ENCODE measurements at places on chromosomes 12 and 14.
A peak's percentile ranks its signal among the peaks of the same experiment; 100 is the strongest.

DNA sequence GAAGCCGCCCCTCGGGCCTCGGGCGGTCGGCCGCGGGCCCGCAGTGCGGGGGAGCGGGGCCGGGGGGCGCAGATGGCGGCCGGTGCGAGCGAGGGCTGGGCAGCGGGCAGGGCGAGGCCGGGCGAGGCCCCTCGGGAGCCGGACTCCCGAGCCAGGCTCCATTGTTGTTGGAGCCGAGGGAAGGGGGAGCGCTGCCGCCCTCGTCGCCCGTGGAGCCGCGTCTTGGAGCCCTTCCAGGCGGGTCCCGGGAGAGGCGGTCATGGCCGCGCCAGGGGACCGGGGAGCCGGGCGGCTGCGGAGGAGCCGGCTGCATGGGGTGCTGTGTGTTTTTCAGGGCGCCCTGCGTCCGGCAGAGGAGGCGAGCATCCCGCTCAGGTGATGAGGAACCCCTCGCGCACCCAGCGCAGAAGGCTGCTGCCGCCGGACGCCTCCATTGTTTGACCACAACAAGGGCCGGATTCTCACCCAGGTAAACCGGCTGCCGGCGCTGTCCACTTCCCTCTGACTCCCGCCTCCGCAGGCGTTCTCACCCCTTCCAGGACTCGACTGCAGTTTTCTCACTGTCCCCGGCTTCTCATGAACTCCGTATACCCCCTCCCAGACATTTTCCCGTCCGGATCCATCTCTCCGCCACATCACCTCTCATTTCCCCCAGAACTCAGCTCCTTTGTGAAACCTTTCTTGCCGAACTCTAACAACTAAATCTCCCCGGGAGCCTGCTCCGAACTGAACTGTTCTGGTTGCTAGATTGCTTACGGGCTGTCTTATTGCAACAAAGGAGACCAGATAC, 732 bp downstream of the ZNF664 start:
- no peak for DNase-seq

GRCh38 chr14:26067786-26068459, 529.9 kb downstream of the NOVA1 start:
- no peak for DNase-seq

- DNase-seq, result no peak
Observed at GRCh38 chr14:34036319-34036766, 85.5 kb upstream of the EGLN3 start.

- no peak for DNase-seq
Observed at GRCh38 chr12:111412830-111413441, 7.2 kb downstream of the SH2B3 start.

GRCh38 chr12:94717656-94718055, 67.3 kb upstream of the TMCC3 start:
- no peak for DNase-seq

DNA sequence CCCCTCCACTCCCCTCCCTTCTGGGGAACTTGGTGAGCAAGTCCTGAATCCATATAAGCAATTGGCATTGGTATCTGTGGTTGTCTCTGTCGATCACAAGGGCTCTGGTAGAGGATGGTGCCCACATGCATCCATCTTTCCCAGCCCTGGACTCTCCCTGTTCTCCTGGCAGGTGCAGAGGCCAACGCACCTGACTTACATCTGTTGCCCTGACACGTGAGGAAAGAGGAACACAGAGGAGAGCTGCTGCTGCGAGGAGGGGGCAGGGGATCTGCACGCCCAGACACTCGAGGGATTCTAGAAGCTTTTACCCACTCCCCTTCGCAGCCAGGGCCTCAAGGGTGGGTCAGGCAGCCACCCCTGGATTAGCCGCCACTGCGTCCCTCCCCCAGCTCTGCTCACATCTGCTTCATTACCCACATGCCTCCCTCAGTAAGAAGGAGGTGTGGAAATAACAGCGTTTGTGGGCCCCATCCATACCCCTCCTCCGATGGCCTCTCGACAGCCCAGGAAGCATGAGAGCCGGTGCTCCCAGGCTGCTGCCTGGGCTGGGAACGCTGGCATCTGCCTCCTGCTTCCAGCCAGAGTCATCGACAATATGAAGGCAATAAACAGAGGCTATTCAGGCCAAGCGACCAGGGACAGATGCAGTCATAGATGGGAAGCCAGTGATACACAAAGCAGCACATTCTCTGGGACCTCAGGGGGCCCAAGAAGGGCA, 56.5 kb downstream of the KDM2B start:
- DNase-seq, result peak; percentile 27

DNA sequence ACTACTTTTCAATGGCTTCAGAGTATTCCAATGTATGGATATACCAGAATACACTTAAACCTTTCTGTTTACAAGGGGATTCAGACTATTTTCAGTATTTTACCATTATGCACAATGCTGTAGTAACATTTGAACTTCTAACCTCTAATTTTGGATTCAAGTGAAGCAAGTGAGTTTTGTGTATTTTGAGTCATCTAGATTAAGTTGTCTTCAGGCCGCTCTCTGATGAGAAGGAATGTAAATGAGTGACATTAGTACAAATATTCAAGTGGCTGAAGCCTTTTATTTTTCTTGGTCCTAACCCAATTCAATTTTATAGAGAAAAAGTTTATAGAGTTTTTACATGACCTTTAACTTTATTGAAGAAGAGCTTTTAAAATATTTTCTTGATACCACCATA, 125.6 kb downstream of the PDE3A start:
- no peak for DNase-seq

DNA sequence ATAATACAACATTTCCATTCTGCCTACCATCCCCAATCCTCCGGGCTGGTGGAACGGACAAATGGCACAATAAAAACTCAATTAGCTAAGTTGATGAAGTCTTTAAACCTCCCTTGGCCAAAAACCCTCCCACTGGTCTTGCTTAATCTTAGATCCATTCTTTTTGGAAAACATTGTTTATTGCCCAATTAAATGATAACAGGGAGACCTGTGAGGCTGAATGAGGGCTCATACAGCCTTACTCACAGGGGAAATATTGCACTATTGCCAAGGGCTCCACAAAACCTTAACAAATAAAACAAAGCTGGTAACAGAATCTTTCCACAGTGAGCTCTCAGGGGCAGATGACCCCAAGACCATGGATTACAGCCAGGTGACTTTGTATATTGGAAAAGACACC, 7.8 kb upstream of the PSMC1 start:
- no peak for DNase-seq

GRCh38 chr12:4256043-4256826, 17.3 kb upstream of the CCND2 start:
- no peak for DNase-seq

GRCh38 chr12:120496413-120497340, 764 bp downstream of the DYNLL1 start:
- peak; percentile 85 for DNase-seq

DNA sequence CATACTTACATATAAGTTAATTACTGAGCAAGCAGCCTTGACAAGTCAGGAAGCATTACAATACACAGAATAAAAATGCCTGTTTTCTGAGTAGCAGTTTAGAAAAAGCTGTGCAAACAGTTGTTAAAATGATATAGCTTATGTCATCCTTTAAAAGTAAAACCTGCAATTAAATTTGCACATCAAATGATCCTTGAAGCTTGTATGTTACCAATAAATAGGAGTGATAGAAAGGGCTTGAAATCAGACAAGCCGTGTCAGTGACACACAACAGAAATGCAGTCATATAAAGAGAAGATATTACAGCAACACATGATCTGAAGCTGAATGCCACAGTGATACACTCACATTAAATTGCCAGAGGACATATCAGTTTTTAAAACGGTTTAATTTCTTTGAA, 70.0 kb downstream of the EPS8 start:
- no peak for DNase-seq

- no peak for DNase-seq
Observed at GRCh38 chr12:115895247-115895646, 382.2 kb downstream of the MED13L start.

DNA sequence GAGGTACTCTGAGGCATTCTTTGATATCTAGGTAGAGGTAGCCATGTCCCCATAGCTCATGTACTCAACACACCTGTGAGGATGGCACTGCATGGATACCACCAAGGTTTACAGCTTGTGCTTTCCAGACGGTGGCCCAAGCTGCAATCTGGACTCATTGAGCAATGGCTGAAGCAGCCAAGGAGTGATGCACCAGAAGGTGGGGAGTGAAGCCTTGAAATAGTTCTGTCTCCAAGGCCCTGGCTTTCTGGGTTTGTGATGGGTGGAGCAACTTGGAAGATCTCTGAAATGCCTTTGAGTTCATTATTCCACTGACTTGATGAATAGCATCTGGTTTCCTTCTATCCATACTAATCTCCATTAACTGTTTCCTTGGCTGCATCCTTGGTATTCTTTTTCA, 290.0 kb upstream of the NOVA1 start:
- no peak for DNase-seq

DNA sequence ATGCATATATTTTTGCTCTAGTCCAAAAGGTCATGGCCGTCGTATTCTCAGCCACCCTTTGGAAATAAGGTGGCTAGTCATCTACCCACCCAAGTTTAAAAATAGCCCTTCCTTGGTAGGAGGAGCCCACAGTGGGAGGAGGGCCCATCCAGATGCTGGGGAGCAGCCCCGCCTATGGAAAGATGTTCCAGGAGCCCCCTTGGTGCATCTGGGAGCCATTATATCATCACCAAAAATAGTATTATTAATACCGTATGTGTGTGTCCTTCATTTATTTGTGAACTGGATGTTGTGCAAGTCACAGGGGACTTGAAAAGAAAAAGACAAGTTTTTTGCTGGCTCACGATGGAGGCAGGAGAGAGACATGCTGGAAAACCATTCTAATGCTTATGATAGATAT, 34.0 kb downstream of the EMP1 start:
- no peak for DNase-seq

GRCh38 chr12:57816855-57817151, 1.7 kb downstream of the AVIL start:
- DNase-seq, result no peak

DNA sequence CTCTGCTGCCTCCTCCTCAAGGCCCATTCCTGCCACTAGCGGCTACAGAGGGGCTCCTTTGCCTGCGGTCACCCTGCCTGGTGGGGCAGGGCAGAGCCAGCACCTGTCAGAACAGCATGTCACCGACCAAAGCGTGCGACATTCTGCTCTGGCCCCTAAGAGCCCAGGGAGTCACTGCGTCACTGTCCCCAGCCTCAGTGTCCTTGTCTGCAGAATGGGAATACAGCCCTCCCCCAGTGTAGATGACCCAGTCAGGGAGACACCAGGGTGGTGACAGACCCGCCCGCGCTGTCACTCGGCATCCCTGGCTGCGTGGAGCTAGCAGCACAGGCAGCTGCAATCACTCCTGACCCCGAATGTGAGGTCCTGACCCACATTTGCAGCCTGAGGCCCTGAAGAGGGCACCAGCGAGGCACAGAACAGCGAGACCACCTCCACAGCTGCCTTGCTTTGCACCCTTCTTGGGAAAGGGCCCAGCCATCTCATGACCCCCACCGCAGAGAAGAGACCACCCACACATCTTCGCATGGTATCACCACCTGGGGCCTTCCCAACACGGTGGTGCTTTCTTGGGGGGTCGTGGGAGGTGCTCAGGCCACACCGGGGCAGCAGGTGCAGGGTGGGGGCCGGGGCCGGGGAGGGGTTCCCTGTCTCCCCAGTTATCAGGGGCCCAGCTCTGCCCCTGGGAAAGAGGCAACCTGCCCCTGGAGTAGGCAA, 2.5 kb downstream of the AHNAK2 start:
- DNase-seq, result no peak

- DNase-seq, result peak; percentile 43
Observed at GRCh38 chr12:4271717-4272423, 1.7 kb upstream of the CCND2 start.

- DNase-seq, result no peak
Observed at GRCh38 chr12:57441846-57442427, 7.4 kb downstream of the INHBC start.

DNA sequence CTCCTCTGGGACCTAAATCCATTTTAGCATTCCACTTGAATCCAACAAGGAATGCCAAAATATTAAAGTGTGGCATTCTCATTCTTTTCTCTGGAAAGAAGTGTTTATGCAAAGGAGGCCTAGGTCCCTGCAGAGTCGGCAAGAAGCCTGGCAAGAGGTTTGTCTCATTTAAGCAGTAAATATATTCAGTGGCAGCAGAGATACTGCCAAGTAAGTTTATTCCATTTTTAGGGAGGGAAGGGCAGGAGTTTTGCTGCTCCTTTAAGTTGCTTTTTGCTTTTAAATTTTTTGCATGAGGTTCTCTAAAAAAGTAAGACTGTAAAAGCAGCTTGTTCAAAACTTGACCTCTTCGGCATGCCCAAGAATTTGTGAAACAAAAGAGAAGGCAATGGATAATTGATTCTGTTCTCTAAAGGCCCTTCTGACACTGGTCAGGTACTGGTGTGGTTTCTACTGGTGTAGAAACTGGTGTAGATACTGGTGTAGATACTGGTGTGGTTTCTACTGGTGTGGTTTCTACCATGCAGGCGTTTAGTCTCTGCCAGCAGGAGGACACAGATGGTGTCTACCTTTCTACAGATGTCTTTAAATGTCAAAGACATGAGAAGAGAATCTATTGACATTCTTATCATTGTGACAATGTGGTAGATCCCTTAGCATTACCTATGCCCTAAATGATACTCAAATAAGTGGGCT, 107.3 kb downstream of the SAMD4A start:
- no peak for DNase-seq

GRCh38 chr14:24664366-24664765, 30.4 kb upstream of the GZMB start:
- DNase-seq, result no peak

DNA sequence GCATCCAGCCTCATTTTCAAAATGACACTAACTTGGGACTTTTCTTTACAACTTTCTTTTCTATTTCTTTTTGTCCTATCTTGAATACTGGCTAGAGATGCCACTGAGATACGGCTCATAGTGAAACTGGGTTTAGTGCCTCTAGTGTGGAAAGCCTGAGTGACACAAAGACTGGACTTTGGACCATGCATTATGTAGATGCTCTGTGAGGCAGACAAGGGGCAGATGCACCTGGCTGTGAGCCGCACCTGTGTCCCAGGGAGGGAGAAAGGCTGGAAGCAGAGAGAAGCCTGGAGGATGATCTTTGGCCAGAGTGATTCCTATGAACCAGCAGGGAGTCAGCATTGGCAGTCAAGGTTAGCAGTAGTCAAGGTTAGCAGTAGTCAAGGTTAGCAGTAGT, 852.3 kb upstream of the TMEM132C start:
- DNase-seq, result no peak

- DNase-seq, result no peak
Observed at GRCh38 chr12:119011231-119011630, 29.9 kb downstream of the SRRM4 start.

DNA sequence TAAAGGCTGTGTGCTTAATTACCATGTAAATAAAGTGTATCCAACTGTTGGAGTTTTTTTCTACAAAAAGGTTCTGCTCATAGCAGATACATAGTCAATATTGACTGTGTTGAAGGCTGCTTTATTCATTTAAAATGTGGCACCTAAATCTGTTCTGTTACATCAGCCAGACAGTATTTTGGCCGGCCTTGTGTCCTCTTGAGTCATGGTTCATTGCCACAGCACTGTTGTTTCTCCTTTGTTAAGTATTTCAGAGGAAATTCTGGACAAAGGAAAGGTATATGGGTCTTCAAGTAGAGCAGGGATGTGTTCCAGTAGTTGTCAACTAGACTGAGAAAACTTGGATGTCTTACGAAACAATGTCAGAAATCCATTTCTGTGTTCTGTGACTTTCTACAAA, 95.5 kb downstream of the SLC38A6 start:
- no peak for DNase-seq
